ENCODE measurements at places on chromosomes 7 and 10. TPM values are rescaled to one million over a fixed set of nuclear protein-coding genes. Genes with fewer than 3 reads are reported as not detected.

The GSTO1 gene
- 229 TPM for polyA plus RNA-seq

The GJD4 gene
- 0.09 TPM for polyA plus RNA-seq

The SMURF1 gene
- 14.5 TPM for polyA plus RNA-seq

The STRIP2 gene
- polyA plus RNA-seq = 2.0 TPM

The SH3PXD2A gene
- polyA plus RNA-seq = 32.0 TPM

The CAMK1D gene
- polyA plus RNA-seq = 8.4 TPM

DNA sequence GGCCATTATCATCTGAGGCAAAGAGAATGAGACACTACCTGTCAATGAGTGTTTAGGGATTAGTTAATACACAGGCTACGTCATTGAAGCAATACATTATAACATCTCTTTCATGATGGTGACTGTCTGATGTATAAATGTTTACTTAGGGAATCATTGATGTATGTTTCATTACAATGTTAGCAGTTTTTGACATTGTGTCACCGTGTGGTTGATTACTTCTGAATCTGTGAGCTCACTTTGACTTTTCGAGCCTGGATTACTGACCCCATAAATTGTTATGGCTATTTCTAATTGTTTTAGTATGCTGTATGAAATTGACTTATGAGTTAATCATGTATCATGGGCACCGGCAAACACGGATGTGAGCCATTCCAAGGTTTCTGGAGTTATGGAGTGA, 494.0 kb downstream of the MAGI2 start:
- no peak for DNase-seq

GRCh38 chr7:30266686-30267085, 17.7 kb upstream of the ZNRF2 start:
- DNase-seq = no peak

GRCh38 chr7:80916770-80917741, 1.8 kb downstream of the SEMA3C start:
- DNase-seq = no peak

DNA sequence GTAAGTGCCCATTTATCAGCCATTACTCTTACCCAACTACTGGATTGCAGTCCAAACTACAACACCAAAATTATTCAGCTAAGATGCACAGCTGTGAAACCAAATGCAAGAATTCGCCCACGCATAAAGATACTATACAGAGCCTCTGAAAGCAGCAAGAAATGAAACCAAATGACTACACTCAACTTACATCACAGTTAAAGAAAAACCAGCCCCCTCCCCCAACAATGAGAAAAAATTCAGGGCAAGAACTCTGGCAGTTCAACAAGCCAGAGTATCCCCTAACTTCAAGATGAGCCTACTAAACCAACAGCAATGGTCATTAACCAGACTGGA, 209.1 kb upstream of the VWC2 start:
- no peak for DNase-seq

GRCh38 chr10:74738985-74739567, 87.3 kb upstream of the KAT6B start:
- peak; percentile 12 for DNase-seq

- DNase-seq = no peak
These were observed 33.5 kb downstream of the FIGNL1 start for GRCh38 chr7:50416527-50417182.

- DNase-seq = no peak
These were observed 72.5 kb downstream of the CCDC6 start for GRCh38 chr10:59833810-59834209.

DNA sequence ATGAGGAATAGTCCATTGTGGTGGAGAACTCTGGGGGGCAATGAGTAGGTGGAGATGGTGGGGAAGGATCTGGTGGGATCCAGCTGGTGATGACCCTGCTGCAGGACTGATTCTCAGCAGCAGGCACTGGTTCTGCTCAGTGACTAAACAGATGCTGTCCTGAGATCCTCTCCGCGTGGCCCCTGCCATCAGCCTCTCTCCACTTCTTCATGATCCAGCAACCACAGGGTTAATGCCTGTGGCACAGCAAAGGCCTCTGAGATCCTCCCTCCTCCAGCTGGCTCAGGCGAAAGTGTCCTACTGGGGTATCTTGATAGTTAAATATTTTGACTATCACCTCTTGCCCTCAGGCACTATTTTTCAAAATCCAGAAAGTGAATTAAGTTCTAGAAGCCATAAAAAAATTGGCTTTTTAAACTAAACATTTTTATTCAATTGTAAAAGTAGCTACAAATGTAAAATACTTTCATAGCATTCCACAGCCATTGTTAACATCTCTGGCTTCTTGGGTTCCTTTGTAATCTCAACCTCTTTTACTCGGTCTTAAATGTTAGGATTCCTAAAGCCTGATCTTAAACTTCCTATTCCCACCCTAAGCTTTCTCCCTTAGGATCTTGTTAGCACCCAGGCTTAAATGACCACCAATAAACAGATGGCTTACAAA, 13.1 kb downstream of the PLAU start:
- no peak for DNase-seq

DNA sequence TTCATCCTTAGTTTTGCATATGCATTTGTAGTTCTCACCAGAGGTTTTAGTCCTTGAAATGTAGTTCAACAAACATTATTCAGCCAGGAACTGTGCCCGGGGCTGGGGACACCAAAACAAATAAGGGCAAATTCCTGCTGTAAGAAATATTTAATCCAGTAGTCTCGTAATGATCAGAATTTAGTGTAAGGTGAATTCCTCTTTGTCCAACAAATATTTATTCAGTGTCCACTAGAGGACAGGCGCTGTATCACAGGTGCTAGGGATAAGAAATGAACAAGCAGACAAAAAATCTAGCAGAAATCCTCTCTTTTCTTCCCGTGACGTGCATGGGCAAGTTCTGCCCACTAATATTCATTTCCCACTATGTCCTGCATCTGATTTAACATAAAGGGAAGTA, 17.6 kb downstream of the LGI1 start:
- no peak for DNase-seq

GRCh38 chr10:106957823-106958588, 206.5 kb downstream of the SORCS1 start:
- no peak for DNase-seq

- no peak for DNase-seq
These were observed 4.5 kb upstream of the CYTH3 start for GRCh38 chr7:6276911-6277408.

All from large intestine (tissue), 12 donors.